ENCODE measurements at places on chromosomes 12 and 14. TPM values are rescaled to one million over a fixed set of nuclear protein-coding genes. Genes with fewer than 3 reads are reported as not detected.

DNA sequence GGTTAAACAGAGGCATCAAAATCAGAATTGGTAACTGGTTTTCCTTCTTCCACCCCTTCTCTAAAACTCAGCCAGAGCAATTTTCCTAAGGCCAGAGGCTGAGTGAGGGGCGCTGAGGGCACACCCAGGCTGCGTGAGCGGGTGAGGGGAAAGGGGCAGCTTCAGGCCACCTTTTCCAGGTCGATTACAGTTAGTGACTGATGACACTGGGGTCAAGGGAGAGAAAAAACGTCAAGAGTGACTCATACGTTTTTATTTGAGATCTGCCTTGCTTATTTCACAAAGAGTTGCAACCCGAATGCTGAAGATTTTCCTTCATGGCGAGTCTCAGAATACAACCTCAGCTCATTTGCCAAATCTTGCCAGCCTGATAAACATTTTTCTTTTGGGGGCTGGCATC lies 46.7 kb upstream of the EVL start:
- DNase-seq: no peak

The TTC9 gene
- 0.13 TPM for total RNA-seq

DNA sequence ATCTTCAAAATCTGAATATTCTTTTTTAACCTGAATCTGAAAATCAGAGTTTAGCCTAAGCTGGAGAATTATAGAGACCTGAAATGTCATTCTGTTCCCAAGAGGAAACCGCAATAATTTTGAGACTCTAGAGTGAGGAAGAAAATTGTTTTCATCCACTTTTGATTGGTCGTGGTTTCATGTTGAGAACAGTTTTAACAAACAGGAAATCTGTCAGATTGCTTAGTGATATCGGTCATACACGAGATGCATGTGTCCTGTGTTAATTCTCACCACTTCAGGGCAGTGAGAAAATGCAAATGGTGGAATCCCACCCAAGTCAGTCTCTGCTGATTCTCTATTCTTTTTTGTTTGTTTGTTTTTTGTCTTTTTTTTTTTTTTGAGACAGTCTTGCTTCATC lies 1498.5 kb upstream of the TMEM132C start:
- no peak for DNase-seq

DNA sequence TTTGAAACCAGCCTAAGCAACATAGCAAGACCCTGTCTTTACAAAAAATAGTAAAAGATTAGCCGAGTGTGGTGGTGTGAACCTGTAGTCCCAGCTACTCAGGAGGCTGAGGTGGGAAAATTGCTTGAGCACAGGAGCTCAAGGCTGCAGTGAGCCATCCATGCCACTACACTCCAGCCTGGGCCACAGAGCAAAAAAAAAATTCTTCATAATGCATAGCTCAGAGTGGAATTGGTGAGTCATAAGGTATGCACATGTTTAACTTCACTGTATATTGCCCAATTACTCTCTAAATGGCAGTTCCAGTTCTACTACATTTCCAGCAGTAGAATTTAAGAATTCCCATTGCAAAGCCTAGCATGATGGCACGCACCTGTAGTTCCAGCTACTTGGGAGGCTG lies 26.8 kb upstream of the CLIP1 start:
- no peak for DNase-seq

The PTPRO gene
- total RNA-seq: not detected

The PROX2 gene
- total RNA-seq: not detected

The SYNDIG1L gene
- not detected for total RNA-seq

GRCh38 chr14:34461334-34462131 lies 507 bp downstream of the SPTSSA start:
- DNase-seq: no peak

DNA sequence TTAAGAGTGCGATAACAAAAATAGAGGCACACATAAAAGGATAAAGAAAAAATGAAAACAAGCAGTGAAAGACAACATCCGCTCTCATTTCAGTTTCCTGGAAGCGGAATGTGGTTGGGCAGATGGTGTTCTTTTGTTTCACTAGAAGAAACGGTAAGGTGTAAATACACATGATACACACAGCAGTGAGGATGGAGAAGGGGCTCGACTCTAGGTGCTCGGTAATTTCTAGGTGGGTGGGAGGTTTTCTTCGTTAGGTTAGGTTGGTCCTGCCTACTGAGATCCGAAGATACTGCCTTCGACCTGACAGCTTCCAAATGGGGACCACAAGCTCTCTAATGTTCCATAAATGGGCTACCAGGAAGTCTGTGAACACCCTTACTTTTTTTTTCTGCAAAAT lies 1082.5 kb downstream of the BCL11B start:
- no peak for DNase-seq

- DNase-seq: no peak
These were observed 71.4 kb upstream of the ACTN1 start for GRCh38 chr14:69050240-69051184.

DNA sequence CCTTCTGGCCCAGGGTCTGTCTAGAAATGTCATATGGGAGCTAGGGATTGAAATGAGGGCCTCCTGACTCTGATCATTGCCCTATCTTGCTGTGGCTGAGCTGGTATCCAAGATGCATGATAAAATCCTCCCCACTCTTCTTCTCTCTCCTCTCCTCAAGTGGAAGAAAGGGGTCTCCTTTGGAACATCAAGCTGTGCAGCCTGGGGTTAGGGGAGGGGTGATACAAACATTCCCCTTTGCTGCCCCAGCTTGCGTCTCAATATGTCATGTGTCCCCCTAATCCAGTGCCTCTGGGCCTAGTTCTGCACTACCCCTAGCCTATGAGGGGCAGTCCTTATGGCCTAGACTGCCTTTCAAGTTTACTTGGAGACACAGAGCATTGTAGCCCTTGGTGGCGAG lies 8.5 kb downstream of the RDH16 start:
- DNase-seq: no peak

DNA sequence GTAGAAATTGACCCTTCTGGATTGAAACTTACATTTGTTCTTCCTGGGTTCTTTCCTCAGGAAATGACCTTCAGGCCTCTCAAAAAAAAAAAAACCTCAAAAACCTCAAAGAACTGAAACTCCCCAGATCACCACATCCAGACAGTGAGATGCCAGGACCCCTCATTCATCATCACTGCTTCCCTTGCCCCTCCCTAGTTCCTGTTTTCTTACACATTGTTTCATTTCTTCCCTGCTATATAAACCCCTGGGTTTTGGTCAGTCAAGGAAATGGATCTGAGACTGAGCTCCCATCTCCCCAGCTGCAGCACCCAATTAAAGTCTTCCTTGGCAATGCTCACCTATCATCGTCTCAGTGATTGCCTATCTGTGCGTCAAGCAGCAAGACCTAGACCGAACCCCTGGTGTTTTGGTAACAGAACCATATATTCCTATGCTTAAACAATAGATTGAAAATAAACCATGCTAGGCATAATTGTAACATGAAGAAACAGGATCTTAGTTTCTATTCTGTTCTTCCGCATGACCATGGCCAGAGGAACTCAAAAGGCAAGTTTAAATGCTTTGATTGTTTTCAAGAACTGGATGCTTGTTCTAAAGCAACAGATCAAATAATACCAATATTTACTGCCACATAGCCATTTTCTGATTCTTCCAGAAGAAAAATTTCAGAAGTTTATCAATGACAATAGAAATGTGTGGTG lies 108.0 kb upstream of the MAX start:
- DNase-seq: no peak

Data from pulmonary artery endothelial cell (primary cell).